ENCODE measurements at places on chromosomes 12 and 14. TPM values are rescaled to one million over a fixed set of nuclear protein-coding genes. Genes with fewer than 3 reads are reported as not detected.

The LRRC43 gene
- total RNA-seq, result not detected

The ADAM21 gene
- not detected for total RNA-seq

DNA sequence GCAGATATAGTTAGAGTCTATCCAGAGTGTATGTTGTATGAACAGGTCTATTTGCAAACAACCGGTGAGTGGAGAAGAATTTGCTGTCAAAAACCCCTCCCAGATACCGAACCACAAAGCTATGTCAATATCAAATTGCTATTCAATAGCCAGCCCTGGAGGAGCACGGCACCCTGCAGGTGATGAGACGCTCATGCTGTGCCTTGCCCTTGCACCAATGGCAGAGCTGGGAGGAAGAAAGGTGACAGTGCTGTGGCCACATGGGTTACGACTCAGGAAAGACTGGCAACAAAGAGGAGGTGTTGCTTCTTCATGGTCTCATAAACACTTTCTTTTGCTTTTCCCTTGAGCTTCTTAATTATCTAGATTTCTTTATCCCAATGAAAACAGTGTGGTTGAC, 55.7 kb downstream of the PAX9 start:
- H3K4me1 ChIP-seq, result no peaks in the 10 kb centered on the region
- no peak overlapping the region for H3K27ac ChIP-seq
- H3K4me3 ChIP-seq, result no peak overlapping the region
- H3K36me3 ChIP-seq, result no peaks in the 10 kb centered on the region
- H3K27me3 ChIP-seq, result no peaks in the 10 kb centered on the region
- DNase-seq, result no peak

GRCh38 chr12:88181881-88182280, 39.8 kb downstream of the TMTC3 start:
- no peak overlapping the region for H3K27ac ChIP-seq
- no peak overlapping the region for H3K4me3 ChIP-seq
- DNase-seq, result no peak
- no peaks in the 10 kb centered on the region for H3K4me1 ChIP-seq

Data from T-helper 17 cell (primary cell).